Vagina (tissue), 2 donors: ENCODE measurements at places on chromosomes 5 and 9.

DNA sequence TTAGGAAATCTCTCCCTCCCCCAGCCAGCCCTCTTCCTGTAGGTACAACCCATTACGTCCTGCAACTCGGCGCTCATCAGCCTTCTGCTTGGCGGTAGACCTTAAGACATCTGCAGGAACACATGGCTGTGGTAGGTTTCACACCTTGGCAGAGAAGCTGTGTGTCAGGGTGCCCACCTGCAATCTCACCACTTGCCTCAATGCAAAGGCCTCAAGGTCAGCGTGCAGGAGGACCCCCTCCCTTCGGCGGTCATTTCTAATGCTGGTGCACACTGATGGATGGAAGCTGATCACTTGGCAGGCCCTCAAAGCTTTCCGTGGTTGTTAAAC is 67.3 kb downstream of the CRB2 start:
- no peak for DNase-seq

DNA sequence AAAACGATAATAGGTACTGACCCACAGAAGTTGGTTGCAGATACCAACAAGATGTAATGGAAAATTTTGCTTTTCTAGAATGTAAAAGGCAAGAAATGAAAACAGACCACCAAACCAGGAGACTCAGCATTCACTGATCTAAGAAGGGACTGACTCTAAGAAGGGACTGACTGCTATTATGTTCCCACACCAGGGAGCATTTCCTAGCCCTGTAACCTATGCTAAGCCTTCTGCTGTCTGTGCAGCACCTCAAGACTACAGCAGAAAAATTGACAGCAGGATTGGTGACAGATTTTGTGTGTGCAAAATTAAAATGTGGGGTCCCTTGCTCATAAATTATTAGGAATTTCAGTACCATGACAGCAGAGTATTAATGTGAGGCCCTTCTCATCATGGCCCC is 154.8 kb downstream of the GABRB2 start:
- no peak for DNase-seq

DNA sequence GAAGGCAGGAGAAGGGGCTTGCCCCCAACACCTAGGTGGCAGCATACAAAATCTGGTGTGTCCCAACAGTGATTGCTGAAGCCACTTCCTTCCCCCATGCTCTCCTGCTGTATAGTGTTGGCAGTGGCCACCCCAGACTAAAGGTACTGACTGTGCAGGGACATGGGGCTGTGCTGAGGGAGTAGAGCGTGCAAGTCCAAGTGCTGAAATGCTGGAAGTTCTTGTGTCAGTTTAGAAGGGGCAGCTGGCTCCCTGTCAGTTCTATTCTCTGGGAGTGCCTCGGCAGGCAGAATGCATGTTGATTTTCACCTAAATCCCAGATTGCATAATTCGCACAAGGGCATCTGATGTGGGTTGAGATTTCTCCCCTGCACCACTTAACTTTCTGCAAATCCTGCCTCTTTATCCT is 68.6 kb downstream of the GDNF start:
- DNase-seq: no peak

DNA sequence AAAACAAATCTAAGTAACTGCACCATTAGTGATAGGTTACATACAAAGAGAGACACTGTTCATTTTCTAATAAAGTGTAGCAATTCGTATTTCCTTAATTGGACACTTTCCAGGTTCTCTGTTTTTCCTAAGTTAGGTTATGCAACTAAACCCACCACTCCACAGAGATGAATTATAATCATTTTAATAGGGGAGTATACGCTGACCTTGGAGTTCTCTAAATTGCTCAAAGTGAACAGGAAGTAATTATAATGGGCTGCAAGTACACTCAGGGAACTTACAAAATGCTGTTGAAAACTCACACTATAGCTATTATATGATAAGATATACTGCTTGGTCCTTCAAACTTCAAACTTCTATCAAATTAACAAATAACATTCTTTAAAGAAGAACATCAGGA is 18.2 kb upstream of the ADCY2 start:
- no peak for DNase-seq

GRCh38 chr9:89363311-89363670 is 45.0 kb downstream of the SECISBP2 start:
- no peak for DNase-seq

GRCh38 chr5:160033546-160034252 is 24.8 kb downstream of the TTC1 start:
- DNase-seq: no peak

DNA sequence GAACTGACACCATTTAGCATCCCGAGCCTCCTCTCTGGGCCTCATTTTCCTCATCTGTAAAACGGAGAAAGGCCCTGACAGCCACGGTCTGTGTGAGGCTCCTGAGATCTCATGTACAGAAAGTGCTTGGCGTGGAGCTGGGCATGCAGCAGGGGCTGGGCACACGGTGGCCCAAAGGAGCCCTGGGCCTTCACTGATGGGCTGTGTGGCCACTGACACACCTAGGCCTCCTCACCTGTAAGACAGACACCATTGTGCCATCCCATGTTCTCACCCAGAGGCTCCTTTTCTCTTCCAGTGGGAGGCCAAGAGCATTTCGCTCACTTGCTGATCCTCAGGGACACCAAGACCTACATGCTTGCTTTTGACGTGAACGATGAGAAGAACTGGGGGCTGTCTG is 1.6 kb downstream of the ORM1 start:
- DNase-seq: no peak

- no peak for DNase-seq
These were observed 170.1 kb upstream of the S1PR3 start for GRCh38 chr9:88821033-88821745.

GRCh38 chr5:126561908-126562307 is 33.1 kb downstream of the ALDH7A1 start:
- DNase-seq: no peak

GRCh38 chr9:105330201-105330600 is 85.8 kb downstream of the SLC44A1 start:
- no peak for DNase-seq

DNA sequence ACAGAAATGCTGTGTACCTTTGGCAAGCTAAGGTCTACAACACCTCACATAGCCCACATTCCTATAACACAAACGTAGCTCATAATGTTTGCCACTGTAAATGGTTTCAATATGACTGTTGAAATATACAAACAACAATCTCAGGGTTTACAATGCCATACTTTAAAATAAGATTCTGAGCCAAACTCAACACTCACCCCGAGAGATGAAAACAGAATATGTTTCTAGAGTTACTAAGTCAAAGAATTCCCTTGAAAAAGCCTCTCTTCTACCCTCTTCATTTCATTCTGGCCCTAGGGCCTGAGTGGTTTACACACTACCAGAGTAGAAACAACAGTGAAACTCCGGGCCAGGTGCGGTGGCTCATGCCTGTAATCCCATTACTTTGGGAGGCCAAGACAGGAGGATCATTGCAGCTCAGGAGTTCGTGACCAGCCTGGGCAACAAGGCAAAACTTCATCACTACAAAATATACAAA is 72.6 kb downstream of the MYO10 start:
- DNase-seq: no peak

- DNase-seq: no peak
These were observed 100.2 kb downstream of the PIP5K1B start for GRCh38 chr9:68804911-68805889.

GRCh38 chr5:83401775-83402174 is 69.8 kb upstream of the VCAN start:
- DNase-seq: no peak

DNA sequence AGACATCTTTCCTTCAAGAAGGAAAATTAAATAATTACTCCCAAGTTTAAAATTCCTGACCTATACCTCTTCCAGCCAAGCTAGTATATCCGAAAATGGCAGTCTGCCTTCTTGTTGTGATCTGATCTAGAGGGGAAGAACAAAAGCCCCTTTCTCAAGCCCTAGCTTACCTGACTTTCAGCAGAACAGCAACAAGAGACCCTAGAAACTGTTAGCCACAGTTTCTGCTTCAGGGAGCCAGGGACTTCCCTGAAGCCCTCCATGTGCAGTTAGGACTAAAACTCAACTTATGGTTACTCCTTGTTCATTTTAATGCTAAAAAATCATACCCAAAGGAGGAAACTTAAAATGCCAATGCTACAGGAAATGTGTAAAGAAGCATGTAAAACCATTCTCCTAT is 366.7 kb upstream of the CTNND2 start:
- DNase-seq: no peak

DNA sequence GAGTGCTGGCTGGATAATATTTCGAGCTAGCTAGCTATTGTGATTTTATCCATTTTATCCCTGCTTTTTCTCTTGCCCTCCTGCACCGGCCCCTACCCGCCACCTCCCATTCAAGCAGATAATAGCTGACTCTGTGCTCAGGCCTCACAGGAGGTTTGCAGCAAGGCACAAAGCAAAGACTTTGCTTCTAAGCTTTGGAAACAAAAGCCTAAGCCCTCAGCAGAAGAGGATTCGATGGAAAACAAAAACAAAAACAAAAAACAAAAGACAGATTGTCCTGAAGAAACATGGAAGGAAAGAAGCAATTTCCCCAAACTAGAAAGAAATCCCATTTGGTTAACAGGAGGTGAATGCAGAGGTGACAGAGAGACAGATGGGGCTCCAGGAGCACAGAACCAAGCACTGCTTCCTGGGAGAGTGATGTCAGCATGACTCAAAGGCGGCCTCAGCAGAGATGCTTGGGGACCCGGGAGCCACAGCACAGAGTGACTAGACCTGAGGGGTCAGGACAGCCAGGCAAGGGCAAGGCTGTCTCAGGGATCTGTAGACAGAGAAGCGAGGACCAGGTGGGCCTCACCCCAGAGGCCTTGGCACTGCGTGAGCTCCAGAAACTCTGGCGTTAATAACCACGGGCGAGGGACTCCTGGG is 28.4 kb downstream of the MTX3 start:
- DNase-seq: no peak

- no peak for DNase-seq
These were observed 247.4 kb upstream of the RASA1 start for GRCh38 chr5:87020099-87020934.

- no peak for DNase-seq
These were observed 83.8 kb upstream of the FREM1 start for GRCh38 chr9:14993901-14994554.

DNA sequence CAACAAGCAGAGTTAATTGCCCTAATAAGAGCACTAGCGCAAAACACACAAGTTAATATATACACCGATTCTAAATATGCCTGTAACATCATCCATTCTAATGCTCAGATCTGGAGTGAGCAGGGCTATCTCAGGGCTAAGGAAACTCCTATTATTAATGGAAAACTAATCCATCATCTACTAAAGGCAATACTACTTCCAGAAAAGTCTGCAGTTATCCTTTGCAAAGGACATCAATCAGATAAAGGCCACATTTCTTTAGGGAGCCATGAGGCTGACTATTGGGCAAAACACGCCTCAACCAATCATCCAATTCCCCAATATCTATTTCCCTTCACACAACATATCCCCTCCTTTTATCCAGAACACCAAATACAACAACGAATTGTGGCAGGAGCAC is 1032.3 kb upstream of the NUDT12 start:
- DNase-seq: no peak

- no peak for DNase-seq
These were observed 98.8 kb downstream of the KLF4 start for GRCh38 chr9:107390778-107391177.

DNA sequence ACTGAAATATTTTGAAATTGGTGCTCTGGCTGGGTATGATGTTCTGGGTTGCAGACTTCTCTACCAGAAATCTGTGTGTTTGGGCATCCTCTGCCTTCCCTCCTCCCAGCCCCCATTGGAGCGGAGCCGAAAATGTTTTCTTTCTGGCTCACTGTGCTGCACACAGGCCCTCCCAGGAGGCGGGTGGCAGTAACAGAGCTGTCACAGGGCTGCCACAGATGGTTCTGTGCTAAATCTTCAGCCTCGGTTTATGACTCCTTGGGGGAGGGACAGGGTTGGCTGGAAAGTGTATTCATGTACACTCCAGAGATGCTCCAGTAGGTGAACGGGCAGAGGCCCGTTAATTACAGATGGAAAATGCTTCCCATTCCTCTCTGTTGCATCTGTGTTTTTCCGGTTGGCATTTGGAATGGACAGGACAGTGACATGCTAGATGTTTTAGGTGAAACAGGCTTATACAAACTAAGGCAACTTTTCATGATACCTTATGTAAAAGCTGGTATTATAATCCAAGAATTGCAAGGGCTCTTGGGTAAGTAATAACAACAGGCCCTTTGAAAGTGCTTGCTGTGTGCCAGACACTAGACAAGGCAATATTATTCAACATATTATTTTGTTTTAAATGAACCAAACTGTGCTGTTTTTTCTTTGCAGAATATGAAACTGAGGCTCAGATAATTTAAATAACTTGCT is 180.2 kb downstream of the ADCY2 start:
- no peak for DNase-seq

DNA sequence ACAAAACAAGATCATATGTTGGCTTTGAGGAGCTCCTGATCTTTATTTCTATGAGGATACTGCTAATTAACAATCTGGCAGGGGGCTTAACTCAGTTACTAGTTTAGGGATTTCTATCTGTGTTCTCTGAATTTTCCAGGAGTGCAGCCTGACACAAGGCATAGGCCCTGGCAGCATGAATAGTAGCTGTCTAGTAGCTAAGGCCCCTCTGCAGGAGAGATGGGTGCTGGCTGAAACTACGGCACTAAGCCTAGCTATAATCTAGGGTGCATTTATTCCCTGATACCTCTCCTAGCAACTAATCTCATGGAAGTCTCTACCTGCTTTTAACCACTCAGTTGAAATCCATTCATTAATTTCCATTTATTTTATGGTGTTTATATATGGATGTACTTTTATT is 268.2 kb downstream of the TMEM232 start:
- no peak for DNase-seq

GRCh38 chr5:124873713-124874112 is 127.3 kb upstream of the ZNF608 start:
- no peak for DNase-seq

DNA sequence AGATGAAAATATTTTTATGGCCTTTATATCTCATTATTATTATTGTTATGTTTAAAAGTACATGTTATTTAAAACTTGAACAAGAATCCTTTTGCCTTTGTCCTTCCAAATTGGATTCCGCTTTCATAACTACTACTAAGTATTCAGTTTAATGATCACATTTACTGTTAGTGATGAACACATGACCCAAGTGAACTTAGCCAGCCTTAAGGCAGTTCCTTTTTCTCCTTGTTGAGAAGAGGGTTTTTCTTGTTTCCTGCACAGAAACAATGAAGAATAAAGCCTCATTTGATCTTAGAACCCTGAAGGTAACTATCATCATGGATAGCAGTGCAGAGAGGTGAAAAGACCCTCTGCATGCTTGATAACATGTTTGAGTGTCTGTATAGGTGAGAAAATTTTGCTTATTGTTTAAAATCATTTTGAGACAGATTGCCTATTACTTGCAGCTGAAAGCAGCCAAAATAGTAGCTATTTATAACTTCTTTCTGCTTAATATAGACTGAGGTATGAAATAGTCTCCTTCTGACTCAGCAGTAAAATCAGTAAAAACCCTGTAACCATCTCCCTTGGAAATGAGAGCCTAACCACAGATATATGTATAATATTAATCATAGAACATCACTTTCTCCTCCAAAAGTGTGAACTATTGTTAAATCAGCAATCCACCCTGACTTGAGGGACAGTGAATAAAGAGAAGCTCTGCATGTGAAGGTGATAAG is 266.2 kb downstream of the SPATA31D1 start:
- DNase-seq: no peak
